ENCODE measurements at places on chromosomes 1 and 21.
A peak's percentile ranks its signal among the peaks of the same experiment; 100 is the strongest.

- DNase-seq: no peak
Observed at GRCh38 chr1:201487742-201488141, 18.8 kb upstream of the PHLDA3 start.

DNA sequence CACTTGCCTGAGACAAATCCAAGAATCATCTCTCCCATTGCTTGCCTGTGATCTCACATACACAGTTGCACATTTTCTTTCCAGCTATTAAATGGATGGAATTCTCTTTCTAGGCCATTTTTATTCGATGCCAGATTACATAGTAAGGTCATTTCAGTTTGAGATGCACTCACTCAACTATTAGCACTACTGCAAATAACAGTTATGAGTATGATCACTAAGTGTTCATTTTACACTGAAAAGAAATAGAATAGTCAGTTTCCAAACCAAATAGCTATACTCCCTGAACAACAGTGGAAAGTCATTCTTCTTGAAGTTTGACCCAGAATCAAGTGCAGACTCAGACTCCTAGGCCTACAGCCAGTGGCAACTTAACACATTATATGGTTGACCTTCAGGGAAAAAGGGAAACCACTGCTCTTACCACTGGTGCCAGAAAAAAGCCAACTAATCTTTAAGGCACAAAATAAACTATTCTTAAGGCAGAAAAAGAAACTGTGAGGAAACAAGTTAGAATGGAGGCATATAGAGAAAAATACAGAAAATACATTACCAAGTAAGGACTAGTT, 31.5 kb downstream of the WNT2B start:
- DNase-seq: no peak

GRCh38 chr1:156905651-156906050, 12.1 kb downstream of the PEAR1 start:
- DNase-seq: no peak

DNA sequence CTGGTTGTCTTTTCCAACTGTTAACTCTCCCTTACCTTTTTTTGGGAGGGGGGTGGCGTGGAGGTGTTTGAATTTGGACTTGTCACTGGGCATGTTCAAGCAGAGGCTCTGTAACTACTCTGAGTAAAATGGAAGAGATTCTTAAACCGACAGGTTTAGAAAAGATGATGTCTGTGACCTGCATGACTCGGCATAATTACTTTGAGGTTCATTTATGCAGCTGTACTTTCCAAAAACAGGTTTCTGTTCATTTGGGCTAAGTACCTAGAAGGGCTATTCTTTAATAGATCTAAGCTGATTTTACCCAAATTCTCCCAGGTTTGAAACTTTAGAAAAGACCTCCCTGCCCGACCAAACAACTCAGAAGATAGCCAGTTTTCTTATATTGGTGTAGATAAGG, 80.3 kb downstream of the SLC35A3 start:
- DNase-seq: no peak

- DNase-seq: no peak
Observed at GRCh38 chr1:162303004-162303344, 73.7 kb downstream of the SPATA46 start.

- DNase-seq: no peak
Observed at GRCh38 chr1:227734546-227734855, 601 bp downstream of the JMJD4 start.

DNA sequence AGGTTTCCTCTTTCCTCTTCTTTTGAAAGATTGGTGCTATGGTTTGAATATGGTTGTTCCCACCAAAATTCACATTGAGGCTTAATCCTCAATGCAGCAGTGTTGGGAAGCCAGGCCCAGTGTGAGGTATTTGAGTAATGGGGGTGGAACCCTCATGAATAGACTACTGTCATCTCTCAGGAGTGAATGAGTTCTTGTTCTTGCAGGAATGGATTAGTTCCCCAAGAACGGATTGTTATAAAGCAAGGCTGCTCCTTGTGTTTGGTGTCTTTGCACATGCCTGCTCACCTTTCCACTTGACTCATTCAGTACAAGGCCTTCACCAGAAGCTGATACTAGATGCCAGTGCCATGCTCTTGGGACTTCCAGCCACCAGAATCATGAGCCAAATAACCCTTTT, 223.2 kb downstream of the BACH1 start:
- DNase-seq: no peak

- peak; percentile 10 for DNase-seq
Observed at GRCh38 chr1:221439747-221440501, 302.0 kb downstream of the DUSP10 start.

DNA sequence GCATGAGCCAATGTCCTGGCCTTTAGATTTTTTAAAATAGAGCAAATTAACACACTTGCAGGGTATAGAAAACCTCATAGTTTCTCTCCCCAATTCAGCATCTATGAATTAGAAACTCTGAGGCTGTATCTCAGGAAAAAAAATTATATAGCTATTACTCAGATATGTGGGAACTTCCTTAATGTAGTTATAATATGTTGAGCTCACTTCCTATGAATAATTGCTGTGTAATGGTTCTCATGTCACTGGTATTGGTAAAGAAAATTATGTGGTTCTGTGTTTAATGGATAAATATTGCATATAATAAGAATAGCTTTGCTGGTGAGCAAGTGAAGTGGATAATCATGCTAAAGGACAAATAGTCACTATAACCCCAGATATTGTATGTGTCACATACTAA, 2019.8 kb downstream of the NCAM2 start:
- DNase-seq: no peak

- no peak for DNase-seq
Observed at GRCh38 chr1:195202241-195202640, 1406.0 kb downstream of the KCNT2 start.

- DNase-seq: no peak
Observed at GRCh38 chr1:15282810-15283474, 35.9 kb downstream of the FHAD1 start.

GRCh38 chr1:224784265-224785039, 145.0 kb upstream of the DNAH14 start:
- no peak for DNase-seq

- DNase-seq: no peak
Observed at GRCh38 chr1:154483941-154484803, 17.8 kb upstream of the TDRD10 start.

- DNase-seq: no peak
Observed at GRCh38 chr1:167426716-167427115, 91.6 kb downstream of the CD247 start.

- DNase-seq: no peak
Observed at GRCh38 chr1:221594576-221594975, 147.3 kb downstream of the DUSP10 start.

DNA sequence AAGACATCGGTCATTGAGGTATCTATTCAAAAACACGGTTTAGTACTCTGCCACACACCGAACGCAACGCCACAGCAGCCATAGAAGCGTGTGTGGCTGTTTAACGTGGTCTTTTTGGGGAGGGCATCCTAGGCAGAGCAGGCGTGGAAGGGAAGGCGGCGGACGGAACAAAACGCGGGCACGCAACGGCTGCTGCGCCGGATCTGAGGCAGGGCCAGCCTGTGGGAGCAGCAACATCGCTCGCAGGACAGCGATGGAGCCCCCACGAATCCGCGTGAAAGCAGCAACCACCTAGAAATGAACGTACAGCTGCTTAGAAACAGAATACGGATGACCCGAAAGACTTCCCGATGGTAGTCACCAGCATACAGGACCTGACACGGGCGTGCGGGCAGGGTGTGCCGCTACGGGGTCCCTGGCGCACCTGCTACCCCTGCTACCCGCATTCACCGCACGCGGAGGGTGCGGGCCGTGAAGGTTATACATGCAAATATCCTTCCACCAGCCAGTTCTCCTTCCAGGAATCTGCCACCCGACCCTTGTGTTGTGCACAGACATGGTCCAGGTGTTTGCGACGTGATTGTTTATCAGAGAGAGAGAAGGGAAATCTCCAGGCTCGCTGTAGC, 114.4 kb upstream of the COL6A1 start:
- no peak for DNase-seq

GRCh38 chr1:30068787-30069472, 654.5 kb downstream of the MATN1 start:
- DNase-seq: no peak

DNA sequence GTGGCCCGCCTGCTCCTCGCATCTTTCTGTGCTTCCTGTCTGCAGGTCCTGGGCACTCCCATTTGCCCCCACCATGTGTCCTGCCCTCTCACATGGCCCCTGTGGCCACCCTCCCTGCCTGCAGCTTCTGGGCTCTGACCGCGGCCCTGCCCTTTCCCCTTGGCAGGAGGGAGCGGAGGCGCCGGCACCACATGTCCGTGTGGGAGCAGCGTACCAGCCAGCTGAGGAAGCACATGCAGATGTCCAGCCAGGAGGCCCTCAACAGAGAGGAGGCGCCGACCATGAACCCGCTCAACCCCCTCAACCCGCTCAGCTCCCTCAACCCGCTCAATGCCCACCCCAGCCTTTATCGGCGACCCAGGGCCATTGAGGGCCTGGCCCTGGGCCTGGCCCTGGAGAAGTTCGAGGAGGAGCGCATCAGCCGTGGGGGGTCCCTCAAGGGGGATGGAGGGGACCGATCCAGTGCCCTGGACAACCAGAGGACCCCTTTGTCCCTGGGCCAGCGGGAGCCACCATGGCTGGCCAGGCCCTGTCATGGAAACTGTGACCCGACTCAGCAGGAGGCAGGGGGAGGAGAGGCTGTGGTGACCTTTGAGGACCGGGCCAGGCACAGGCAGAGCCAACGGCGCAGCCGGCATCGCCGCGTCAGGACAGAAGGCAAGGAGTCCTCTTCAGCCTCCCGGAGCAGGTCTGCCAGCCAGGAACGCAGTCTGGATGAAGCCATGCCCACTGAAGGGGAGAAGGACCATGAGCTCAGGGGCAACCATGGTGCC, 249.1 kb downstream of the CACNA1E start:
- DNase-seq: no peak

- no peak for DNase-seq
Observed at GRCh38 chr1:56310945-56311344, 268.4 kb downstream of the PLPP3 start.

DNA sequence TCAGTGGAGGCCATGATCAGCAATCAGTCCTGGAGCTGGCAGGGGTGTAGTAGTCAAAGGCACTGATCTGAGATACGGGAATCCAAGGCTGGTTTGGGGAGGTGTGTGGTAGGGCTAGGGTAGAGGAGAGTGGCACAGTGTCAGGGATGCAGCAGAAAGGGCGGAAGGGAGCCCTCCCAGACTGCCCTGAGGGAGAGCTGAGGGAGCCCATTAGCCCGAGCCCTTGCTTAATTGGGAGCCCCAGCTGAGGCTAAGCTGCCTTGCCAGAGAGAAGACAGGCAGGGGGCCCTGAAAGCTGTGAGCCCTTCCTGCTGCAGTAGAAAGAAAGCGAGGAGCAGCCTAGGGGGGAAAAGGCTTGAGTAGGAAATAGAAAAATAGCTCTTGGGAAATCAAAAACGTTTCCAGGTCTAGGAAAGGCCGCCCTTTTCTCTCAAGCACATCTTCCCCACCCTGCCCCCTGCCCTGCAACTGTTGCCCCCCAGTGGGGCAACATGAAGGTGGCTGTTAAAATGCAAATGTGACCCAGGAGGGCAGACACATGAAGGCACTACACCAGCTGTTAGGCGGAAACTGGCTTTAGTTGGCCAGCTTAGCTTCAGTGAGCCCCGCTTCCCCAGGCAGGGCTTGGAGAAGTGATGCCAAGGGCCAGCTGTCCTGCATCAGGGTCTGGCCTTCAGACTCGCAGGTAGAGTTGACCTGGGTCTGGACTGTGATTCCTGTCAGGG, 106.2 kb downstream of the UCK2 start:
- DNase-seq: peak; percentile 48

- no peak for DNase-seq
Observed at GRCh38 chr1:119011116-119011515, 23.0 kb upstream of the TBX15 start.

DNA sequence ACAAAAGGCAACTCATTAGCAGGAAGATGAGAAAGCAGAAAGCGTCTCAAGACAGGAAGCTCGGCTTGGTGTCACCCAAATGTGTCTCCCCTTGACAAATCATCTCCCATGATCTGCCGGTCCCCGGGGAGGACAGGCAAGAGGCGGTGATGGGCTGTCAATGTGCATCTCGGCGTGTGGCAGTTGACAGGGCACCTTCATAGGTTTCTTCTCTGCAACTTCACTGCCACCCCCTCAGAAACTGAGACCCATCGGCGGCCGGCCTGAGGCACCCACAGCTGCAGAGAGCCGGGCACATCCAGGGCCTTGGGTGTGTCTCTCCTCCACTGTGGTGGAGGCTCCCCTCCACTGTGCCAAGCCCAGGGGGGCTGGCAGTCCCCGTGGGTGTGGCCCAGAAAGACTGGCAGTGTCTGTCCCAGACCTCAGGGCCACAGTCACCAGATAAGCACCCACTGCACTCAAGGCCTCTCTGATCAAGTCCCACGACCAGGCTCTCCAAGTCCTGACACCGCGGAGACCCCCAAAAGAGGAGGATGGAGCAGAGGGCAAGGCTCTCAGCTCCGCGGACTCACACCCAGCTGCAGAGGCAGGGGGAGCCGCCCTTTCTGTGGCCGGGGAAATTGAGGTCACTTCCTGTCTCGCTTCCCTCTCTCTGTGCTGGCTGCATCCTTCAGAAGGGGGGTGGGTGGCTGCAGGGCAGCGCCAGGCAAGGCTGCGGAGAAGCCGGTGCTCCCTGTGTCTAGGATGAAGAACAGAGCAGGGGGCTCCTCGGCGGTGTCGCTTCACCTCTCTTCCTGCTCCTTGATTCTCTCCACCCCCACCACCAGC, 39.6 kb upstream of the LBR start:
- no peak for DNase-seq

GRCh38 chr1:180652792-180653191, 21.0 kb downstream of the XPR1 start:
- DNase-seq: no peak

DNA sequence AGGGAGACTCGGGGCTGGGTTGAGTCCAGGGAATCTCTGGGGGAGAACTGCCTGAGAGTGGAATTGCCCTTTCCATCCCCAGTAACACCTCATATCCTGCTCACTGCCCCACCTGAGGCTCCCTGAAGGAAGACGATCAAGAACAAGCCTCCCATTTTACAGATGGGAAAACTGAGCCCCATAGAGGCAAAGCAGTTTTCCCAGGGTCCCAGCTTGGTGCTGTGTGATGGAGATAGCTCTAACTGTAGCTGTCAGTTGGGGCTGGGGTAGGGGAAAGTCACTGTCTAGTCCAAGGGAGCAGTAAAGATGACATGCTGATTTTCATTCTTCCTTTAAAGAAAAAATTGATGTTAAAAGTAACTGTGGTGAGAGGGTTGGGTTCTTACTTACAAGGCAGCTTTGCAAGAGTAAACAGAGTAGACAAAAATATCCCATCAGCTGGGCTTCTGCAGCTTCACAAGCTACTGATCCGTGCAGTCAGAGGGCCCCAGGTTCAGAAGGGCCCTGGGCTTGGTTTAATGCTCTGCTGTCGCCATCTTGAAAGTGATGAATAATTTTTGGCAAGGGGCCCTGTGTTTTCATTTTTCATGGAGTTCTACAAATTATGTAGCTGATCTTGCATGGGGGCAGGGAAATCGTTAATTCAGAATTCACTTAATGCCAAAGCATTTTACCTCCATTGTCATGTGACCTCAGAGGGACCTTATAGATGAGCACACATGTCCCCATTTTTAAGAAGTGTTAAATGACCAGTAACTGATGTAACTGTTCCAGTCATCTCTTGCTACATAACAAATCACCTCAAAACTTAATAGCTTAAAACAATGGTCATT, 17.6 kb upstream of the TNFRSF1B start:
- no peak for DNase-seq

All from ELF-1 (cell line).